Mesenchymal stem cell (in vitro differentiated cells and primary cell): ENCODE measurements at places on chromosomes 11 and 22.

- H3K4me1 ChIP-seq, result peaks cover 16% of the 10 kb centered on the region
- H3K4me3 ChIP-seq, result no peak overlapping the region
- no peak overlapping the region for H3K27ac ChIP-seq
- peaks cover 26% of the 10 kb centered on the region for H3K36me3 ChIP-seq
Measured at GRCh38 chr11:10462746-10463300, 7.8 kb downstream of the AMPD3 start.

DNA sequence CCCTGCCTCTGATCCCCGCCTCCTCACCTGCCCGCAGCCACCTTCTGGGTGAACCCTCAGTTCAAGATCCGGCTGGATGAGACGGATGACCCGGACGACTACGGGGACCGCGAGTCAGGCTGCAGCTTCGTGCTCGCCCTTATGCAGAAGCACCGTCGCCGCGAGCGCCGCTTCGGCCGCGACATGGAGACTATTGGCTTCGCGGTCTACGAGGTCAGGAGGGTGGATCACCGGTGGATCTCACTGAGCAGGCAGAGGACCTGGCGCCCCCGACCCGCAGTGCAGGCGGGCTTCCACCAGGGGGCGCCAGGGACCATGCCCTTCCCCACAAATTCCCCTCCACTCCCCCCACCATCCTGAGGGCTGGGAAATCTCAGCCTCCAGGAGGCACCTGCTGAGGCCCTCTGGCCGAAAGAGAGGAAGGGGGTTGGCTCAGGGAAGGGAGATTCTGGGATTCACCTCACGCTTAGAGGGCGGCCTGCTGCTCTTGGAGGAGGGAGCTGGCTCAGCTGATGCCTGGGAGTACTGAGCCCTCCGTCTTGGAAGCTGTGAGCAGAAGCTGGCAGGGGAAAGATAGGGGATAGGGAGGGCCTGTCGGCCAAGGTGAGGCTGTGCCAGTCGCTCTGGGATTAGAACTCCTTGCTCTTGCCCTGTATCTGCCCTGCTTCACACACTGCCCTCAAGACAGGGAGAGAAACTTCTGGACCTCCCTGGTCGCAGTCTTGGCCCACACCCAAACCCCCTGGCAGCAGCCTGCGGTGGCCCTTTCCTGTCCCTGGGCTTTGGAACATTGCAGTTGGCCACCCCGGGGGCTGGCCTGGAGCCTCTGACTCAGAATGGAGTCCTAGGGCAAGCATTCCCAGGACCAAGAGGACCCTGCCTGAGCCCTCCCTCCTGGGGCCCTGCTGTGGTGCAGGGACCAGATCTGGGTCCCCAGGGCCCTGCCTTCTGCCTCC, 23.2 kb downstream of the CAPN1 start:
- no peaks in the 10 kb centered on the region for H3K27me3 ChIP-seq
- DNase-seq, result peak; percentile 35
- H3K4me1 ChIP-seq, result peaks cover 4% of the 10 kb centered on the region
- no peak overlapping the region for H3K27ac ChIP-seq

GRCh38 chr22:30828187-30829155, 133.8 kb downstream of the OSBP2 start:
- no peak for DNase-seq
- H3K27me3 ChIP-seq, result peaks cover 5% of the 10 kb centered on the region
- H3K4me1 ChIP-seq, result peaks cover 1% of the 10 kb centered on the region
- no peaks in the 10 kb centered on the region for H3K36me3 ChIP-seq

- peaks cover 3% of the 10 kb centered on the region for H3K4me1 ChIP-seq
- no peak overlapping the region for H3K4me3 ChIP-seq
- DNase-seq, result no peak
Measured at GRCh38 chr11:125235071-125235471, 70.5 kb downstream of the PKNOX2 start.

DNA sequence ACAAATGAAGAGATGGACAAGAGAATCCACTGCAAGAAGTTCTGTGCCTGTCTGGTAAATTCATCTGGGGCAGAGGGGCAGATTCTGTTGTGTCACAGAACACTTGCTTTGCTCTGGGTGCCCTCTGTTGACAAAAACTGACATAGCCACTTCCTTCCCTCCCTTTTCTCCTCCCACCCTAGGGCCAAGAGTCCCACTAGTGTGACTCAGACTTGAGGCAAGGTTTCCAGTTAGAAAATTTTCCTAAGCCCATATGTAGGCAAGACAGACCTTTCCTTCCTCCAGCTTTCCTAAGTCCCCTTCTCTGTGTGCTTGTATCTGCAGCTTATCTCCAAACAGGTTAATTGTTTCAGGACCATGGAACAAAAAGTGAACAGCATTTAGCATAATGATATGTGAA, 106.8 kb downstream of the RBFOX2 start:
- H3K36me3 ChIP-seq, result no peaks in the 10 kb centered on the region
- H3K4me1 ChIP-seq, result no peaks in the 10 kb centered on the region
- H3K4me3 ChIP-seq, result no peak overlapping the region
- no peak overlapping the region for H3K27ac ChIP-seq

DNA sequence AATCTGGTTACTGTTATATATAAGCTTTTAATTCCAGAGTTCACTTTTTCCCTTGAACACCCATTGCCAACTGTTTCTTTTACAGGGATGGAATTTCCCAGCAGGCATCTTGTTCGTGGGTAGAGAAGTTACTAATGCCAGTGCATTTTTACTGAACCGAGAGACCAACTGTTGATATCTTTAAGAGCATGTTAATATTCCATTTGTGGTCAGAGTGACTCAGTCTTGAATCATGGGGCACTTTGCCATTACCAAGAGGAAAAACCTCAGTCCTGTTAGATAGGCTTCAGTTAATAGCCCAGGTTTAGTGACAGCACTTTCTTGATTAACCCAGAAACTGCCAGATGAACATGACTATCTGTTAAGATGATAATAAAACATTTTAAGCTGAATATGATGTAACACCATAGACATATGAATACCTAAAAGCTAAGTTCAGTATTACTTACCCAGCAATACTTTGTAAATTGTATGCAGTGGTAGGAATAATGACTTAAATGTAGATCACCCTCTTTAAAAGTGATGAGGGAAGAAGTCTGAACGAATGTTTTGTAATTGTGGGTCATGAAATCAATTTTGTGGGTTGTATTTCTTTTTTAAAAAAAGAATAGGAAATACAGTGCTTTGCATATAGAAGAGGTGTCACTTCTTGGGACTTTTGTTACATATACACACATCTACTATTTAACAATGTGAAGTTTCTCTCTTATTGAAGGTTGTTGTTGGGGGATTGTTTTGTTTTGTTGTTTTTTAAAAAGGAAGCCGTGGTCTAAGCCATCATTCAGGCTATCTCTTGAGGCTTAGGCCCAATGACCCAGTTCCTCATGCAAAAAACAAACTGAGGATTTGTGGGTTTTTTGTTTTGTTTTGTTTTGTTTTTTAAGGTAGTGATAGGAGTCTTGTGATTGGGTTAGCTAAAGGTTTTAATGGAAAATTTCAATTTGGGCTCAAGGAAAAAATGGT, 79.2 kb upstream of the GRIK4 start:
- H3K36me3 ChIP-seq, result peaks cover 1% of the 10 kb centered on the region
- H3K4me1 ChIP-seq, result peaks cover 8% of the 10 kb centered on the region
- H3K27me3 ChIP-seq, result no peaks in the 10 kb centered on the region
- peak overlapping the region; percentile 98 for H3K27ac ChIP-seq

GRCh38 chr22:32444068-32444467, 20.2 kb downstream of the BPIFC start:
- H3K27me3 ChIP-seq, result peaks cover 27% of the 10 kb centered on the region
- DNase-seq, result no peak
- H3K4me3 ChIP-seq, result no peak overlapping the region
- H3K27ac ChIP-seq, result no peak overlapping the region

- no peak for DNase-seq
- no peak overlapping the region for H3K27ac ChIP-seq
- no peak overlapping the region for H3K4me3 ChIP-seq
- peaks cover 50% of the 10 kb centered on the region for H3K4me1 ChIP-seq
- peaks cover 79% of the 10 kb centered on the region for H3K27me3 ChIP-seq
- peaks cover 2% of the 10 kb centered on the region for H3K36me3 ChIP-seq
Measured at GRCh38 chr22:41913842-41914534, 886 bp downstream of the SHISA8 start.

DNA sequence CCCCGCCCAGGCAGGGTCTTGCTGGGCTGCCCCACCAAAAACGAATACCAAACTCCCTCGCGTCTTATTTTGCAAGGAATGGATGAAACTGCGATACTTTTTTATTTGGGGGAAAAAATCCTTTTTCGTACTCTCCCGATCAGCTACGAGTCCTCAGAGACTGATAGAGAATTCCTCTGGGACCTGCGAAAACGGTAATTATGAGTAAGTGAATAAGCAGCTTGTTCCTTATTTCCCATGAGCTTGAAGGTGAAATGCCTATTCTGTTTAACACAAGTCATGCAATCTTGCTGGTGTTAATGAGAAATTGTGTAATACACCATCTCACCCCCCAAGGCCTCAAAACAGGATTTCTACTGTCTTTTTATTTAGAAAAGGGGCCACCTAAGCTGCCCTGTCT, 5.5 kb downstream of the GRK3 start:
- no peak overlapping the region for H3K4me3 ChIP-seq
- H3K36me3 ChIP-seq, result no peaks in the 10 kb centered on the region
- no peak overlapping the region for H3K27ac ChIP-seq
- H3K4me1 ChIP-seq, result peaks cover 5% of the 10 kb centered on the region
- DNase-seq, result no peak
- peaks cover 29% of the 10 kb centered on the region for H3K27me3 ChIP-seq

DNA sequence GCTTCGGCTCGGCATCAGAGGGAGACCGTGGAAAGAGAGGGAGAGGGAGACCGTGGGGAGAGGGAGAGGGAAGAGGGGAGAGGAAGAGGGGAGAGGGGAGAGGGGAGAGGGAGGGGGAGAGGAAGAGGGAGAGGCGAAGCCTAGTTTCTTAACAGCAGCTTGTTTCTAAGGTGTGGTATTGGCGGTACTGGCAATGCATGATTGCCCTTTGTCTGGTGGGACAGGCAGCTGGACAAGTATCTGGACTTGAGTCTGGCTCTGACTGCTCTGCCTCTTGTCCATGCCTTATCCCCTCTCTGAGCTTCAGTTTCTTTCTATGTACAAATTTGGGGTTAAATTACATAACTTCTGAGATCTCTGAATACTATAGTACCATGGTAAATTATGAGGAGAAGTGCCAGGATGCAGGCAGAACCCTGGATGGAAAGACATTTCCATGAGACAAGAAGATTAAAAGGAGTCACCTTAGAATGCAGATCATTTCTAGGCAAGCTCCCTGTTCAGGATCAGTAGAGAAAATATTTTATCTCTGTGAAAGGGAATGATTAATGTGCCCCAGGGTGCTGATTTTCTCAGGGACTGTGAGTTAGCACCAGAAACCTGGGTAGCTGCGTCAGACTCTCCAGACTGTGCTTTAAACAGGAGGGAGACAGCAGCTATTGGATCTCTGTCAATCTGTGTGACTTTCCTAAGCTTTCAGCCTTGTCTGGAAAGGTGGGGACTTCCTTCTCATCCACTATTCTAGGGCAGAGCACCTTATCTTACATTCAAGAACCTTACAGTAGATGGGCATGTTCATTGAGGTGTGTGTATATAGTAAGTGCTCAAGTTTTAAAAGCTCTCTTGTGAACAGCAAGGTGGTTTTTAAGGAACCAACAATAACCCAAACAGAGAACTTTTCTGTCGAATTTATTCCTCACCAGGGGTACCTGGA, 31.9 kb upstream of the CCDC90B start:
- DNase-seq, result no peak
- no peak overlapping the region for H3K27ac ChIP-seq
- no peaks in the 10 kb centered on the region for H3K4me1 ChIP-seq

DNA sequence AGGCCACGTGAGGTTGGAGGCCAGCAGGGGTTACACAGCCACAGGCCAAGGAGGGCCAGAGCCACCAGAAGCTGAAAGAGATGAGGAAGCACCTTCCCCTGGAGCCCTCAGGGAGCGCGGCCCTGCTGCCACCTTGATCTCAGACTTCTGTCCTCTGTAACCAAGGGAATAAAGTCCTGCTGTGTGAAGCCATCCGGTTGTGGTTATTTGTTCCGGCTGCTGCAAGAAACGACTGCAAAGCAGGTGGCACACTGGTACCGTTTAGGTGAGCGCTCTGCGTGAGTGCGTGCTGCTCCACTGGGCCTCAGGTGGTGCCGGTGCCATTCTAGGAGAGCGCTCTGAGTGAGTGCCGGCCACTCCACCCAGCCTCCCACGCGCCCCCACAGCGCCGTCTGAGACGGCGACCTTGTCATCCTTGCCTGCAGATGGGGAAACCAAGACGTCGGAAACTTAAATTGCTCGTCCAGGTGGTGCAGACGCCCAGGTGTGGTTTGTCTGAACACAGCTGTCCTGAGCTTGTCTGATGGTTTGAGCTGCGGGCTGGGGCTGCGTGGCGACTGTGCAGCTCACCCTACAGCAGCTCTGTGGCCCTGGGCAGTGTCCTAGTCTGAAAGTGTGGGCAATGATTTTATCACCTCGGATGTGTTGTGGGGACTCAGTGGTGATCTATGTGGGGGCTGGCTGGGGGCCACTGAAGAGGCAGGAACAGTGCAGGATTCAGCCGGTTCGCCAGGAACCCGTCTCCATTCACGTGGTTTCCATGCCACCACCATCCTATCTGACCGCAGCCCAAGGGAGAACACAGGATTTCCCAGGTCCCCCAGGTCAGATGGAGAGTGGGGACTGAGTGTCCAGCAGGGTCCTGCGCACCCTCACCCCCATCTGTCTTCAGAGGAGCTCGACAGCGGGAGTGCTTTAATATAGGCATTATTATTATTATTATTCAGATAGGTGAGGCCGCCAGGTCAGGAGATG, 4.6 kb upstream of the MRGPRG start:
- no peak overlapping the region for H3K27ac ChIP-seq
- peaks cover 28% of the 10 kb centered on the region for H3K4me1 ChIP-seq
- H3K27me3 ChIP-seq, result peaks cover 35% of the 10 kb centered on the region
- no peak overlapping the region for H3K4me3 ChIP-seq
- no peaks in the 10 kb centered on the region for H3K36me3 ChIP-seq

DNA sequence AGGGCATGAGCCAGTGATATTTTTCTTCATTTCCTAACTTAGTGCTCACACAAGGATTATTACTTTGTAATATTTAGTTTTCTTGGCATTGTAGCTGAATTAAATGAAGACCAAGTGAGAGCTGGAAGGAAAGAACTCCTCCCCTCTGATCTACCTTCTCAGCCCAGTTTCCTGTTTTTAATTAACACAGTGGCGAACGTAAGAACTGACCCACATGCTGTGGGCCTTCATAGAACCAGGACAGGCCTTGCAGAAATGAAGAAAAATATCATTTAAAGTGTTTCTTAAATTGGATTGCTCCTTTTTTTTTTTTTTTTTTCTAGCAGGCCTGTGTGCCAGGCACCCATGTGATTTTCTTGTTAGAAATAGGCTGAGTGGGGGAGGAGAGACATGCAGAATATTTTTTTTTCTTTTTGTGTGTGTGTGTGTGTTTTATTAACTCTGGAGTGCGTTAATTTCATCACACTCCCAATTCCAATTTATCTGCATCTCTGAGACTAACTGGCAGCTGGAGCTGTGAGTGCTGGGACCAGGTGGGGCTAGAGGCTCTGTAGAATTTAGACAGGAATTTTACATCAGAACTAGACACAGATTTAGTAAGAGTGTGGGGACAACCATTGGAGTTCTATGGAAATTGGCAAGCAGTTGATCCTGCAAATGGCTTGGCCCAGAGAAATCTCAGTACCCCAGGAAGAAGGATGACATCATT, 320.5 kb downstream of the DDX10 start:
- H3K27me3 ChIP-seq, result no peaks in the 10 kb centered on the region
- H3K4me1 ChIP-seq, result peaks cover 7% of the 10 kb centered on the region
- no peaks in the 10 kb centered on the region for H3K36me3 ChIP-seq
- H3K4me3 ChIP-seq, result no peak overlapping the region
